ENCODE measurements at places on chromosomes 2 and 18.

GRCh38 chr2:68643874-68644485, 601 bp downstream of the PROKR1 start:
- DNase-seq = no peak

- DNase-seq = no peak
These were observed 581.5 kb downstream of the PLCL1 start for GRCh38 chr2:198385856-198386255.

DNA sequence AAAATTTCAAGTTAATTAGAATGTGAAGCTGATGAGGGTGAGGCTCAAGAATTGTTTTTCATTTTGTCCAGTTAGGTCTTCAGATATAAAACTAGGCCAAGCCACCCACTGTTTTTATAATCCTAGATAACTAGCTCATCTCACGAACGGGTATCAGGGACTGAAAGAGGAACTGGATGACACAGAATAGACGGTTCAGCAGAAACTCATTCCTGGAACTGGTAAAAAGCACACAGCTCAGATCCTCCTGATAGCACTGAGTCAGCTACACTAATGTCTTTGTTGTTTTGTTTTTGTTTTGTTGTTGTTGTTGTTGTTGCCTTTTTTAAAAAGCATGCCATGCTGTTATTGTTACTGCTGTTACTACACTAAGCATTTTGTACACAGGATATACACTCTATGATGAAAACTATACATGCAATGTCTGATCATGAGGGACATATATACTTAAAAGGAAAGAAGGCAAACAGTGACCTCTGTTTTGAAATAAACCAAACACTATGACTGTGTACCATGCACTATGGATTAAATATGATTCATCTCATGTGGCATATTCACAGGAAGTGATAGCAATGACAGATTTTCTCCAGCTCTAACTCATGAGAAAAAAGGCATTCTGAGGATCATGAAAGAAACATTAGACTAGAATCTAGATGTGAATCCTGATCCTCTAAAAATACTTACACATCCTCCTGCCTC, 437.6 kb downstream of the NCKAP5 start:
- DNase-seq = no peak

DNA sequence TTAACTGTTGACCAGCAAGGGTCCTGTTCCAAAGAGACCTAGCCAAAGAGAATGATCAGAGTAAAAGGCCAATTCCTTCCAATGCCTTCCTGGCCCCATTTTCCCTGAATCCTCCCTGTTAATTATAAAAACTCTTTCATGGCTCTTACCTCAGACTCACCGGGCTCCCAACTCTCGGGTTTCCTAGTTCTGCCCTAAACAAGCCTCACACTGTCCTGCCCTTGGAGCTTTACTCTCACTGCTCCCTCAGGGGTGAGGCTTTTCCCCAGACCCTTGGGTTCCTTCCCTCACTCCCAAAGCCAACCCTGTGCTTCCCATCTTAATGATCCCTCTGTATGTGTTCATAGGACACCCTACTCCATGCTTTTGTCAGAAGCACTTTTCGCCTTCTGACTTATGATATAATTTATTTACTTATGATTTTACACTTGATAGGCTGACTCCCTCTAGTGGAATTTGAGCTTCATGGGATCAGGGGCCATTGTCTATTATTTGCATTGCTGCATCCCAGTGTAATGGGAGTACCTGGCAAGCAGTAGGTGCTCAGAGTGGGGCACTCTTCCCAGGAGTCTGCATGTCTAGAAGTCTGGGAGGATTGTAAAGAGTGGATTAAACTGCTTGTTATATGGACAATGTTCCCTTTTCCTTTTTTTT, 29.9 kb upstream of the ZNG1B start:
- no peak for DNase-seq

DNA sequence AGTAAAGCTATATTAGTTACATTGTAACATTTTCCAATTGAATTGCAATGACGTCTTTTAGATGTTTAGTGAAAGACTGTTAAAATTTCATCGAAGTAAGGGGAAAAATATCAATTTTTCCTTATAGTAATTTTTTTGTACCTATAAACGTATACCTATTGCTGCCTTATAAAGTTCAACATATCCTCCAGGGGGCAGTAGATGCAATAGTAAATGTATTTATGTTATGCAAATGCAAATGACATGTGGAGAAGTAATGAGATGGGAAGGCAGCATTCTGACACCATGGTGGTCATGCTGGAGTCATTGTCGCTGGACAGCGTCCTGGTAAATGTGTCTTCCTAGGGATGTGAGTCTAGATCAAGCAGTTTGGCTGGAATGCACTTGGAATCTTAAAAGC, 38.7 kb downstream of the MSTN start:
- DNase-seq = peak; percentile 57

- DNase-seq = no peak
These were observed 157.5 kb upstream of the FHL2 start for GRCh38 chr2:105556366-105556765.

GRCh38 chr2:101770726-101771125, 73.2 kb downstream of the MAP4K4 start:
- peak; percentile 42 for DNase-seq

- DNase-seq = peak; percentile 18
These were observed 33.9 kb downstream of the ZAP70 start for GRCh38 chr2:97747285-97747684.

DNA sequence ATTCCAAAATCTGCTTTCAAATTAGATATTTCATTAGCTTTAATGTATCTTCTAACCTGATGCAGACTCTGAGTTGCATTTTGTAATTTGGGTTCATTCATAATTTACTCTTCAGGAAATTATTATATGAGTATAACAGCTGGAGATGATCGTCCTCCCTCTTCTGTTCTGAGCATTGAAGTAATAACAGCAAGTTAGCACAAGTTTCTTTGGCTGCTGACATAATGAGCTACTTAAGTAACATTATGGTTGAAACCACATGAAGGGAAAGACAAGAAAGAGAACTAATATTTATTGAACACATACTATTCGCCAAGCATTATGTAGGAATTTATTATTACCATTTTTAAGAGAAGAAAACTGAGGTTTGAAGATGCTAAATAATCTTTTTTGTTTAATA, 75.1 kb downstream of the CPO start:
- no peak for DNase-seq

DNA sequence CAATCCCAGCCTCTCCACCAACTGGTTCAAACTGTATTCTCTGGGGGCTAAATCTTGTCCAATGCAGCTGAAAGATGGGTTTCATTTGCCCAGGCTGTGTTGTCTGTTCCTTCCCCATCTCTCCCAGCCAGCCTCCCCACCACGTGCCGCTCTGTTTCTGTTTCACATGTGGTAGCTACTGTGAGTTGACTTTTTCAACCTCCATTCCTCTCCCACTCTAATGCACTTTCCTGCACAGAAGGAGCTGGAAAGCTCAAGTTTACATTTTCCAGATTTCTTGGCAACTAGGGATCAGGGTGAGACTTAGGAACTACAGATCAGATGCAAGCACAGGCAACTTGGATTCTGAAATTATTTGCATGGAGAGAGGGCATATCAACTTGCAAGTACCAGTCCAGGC, 19.0 kb upstream of the NPAS2 start:
- no peak for DNase-seq

DNA sequence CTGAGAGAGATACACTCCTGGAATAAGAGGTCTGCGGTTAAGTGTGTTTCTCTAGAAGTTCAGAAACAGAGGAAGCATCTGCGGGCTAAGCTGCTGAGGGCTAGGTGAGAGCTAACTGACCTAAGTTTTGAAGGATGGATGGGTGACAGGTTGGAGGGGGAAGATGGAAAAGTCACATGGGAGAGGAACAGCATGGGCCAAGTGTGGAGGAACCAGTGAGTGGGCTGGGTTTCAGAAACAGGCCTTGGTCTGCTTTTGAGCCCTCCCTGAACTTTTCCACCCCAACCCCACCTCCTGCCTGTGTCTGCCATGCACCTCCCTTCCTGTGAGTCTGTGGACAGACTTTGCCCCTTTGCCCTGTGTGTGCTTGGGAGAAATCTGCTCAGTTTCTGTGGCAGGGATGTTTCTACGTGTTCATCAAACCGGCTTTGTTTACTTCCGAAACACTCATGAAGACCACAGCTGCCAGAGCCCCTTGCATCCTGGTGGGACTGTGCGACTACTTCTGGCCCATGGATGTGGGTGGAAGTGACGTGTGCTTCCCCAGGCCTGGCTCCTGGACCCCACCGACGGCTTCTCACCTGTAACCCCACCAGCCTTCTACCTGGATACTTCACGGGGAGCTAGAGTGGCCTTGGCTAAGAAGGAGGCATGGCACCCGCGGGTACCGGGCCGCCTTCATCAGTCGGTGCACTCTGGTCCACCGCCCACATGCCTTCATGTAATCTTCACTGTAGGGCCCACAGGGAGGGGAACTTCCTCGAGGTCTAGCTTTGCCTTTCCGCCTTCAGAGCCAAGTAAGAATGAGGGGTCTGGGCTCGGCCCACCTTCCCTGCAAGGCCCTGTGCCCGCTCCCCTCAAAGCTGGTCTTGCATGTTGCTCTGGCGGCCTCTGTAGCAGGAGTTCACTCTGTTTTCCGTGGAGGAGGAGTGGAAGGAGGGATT, 1.4 kb upstream of the HPCAL1 start:
- no peak for DNase-seq

GRCh38 chr2:235055891-235056516, 104.2 kb downstream of the SH3BP4 start:
- DNase-seq = no peak

Measured in activated CD4-positive, alpha-beta T cell treated with anti-CD3 and anti-CD28 coated beads, Interleukin-2, amount 50 U/mL, for 16 hours (primary cell).